ENCODE measurements at places on chromosomes 7 and 10.

DNA sequence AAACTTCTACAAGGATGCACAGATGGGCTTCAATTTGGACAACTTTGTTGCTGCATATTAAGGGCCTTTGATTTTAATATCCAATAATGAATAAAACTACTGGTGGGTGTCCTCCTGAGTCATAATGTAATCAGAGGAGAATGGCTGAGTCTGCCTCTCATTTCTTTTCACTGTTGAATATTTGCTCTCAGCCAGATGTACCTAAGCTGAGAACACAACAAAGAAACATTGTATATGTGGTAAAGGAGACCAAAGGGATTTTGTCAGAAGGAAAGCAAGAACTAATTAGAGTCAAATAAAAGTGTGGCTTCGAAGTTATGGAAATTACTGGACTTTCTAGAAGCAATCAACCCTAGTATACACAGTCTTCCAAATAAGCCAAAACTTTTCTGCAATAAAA lies 131.0 kb upstream of the BET1 start:
- no peak for DNase-seq

DNA sequence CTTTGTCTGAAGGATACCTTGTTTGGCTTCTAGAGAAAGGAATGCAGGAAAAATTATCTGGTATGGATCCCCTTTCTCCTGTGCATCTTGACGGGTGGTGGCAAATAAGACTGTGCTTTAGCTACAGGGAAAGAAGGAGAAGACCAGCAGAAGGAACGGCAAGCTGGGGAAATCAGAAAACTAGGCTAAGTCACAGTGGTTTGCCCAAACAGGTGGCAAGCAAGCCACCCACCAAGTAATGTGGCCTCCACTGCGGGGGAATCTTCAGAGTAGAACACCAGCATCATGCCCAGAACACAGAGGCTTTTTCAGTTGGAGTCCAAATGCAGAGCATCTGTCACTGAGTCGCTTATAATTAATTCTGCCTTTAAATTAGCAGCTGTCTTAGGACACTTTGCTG lies 282.8 kb downstream of the PHF14 start:
- DNase-seq: no peak

DNA sequence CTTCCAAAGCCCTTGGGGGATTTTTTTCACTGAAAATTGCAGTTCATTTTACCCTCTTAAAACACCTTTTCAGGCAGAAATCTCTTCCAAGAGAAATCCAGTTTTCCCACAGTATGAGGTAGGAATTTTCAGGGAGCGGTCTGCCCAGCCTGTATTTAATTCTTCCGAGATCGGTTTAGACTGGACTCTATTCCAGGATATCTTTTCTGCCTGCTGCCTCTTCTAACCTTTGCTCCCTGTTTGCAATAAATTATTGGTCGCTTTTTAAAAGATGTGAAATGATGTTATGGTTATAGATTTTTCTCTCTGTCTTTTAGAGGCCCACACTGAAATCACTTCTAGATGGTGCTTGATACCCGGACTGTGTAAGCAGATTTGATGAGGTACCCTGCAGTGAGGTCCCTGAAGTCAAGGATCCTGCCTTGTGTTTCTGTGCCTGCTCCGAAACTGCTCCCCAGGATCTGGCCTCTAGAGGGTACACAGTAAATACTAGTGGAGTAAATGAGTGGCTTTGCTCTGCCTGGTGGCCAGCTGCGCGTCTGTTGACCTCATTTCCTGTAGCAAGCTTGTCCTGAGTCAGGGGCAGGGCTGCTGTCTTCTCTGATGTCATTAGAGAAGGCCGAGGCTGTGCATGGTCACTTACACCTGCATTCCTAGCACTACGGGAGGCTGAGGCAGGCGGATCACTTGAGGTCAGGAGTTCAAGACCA lies 191.6 kb downstream of the FANK1 start:
- DNase-seq: no peak

DNA sequence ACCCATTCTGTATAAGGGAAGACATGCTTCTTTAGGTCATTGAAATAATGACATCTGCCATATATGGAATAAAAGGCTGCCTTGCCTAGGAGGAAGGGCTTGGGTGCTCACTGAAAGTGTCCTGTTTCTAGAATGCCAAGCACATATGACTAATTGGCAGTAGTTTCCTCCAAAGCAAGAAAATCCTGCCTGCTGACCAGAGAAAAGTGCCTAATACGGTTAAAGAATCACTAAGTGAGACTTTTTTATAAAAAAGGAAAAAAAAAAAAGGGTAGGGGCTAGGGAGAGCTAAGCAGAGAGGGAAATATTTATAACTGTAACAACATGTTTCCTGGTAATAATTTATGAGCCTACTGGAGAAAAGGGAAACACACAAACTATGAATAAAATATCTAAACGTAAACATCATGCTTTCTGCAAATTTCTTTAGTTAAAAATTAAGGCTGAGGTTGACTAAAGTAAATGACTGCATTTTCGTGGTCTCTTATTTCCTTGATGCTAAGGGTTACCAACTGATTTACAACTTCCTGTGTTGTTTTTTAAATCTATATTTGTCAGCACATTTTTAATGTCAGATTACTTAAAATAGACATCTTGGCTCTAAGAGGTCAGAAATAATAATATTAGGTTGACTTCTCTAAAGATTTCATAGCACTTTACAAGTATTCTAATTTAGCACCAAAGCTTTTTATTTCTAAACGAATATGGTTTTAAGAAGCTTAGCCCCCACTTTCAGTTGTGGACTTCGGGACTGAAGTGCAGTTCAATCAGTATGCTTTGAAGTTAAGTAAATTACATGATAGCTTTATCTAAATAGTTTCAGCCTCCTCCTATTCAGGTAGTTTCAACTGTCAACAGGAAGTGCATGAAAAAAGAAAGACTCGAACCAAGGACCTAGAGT lies 89.6 kb downstream of the CABCOCO1 start:
- DNase-seq: peak; percentile 68

DNA sequence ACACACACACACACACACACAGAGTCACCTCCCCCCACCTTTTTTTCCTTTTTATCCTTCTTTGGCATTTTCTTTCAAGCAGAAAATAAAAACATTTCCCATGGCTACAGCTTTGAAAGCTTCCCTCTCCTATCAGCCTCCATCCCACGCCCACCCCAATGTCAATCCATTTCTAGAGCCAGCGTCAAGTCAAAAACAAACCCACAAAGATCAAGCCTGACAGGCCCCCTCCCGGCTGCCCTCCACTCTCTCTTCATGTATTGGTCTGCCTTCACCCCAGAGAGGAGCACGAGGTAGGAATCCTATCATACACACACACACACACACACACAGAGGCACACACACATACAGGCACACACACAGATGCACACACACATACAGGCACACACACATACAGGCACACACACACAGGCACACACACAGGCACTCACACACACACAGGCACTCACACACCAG lies 8.0 kb upstream of the TNRC18 start:
- DNase-seq: no peak

GRCh38 chr7:81672872-81673271 lies 97.0 kb downstream of the HGF start:
- no peak for DNase-seq

- DNase-seq: no peak
These were observed 13.3 kb upstream of the ZNF273 start for GRCh38 chr7:64889686-64890162.

DNA sequence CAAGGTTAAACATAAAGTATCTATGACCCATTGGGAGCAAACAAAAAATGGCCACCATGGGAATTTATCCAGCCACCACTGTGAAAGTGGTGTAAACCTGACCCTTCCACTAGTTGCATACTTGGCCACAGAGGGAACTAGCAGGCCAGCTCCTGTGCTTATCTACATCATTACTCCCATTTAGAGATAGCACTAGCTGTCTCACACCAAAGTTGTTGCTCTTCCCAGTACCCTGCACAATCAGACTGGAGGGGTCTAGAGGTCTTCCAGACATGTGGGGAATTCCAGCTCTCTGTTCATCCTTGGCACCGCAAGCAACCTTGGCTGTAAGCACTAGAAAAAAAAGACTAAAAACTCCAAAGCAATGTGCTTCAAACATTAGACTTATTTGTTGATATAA lies 113.9 kb downstream of the IPMK start:
- DNase-seq: no peak

- no peak for DNase-seq
These were observed 364.0 kb downstream of the REEP3 start for GRCh38 chr10:63885156-63885555.

DNA sequence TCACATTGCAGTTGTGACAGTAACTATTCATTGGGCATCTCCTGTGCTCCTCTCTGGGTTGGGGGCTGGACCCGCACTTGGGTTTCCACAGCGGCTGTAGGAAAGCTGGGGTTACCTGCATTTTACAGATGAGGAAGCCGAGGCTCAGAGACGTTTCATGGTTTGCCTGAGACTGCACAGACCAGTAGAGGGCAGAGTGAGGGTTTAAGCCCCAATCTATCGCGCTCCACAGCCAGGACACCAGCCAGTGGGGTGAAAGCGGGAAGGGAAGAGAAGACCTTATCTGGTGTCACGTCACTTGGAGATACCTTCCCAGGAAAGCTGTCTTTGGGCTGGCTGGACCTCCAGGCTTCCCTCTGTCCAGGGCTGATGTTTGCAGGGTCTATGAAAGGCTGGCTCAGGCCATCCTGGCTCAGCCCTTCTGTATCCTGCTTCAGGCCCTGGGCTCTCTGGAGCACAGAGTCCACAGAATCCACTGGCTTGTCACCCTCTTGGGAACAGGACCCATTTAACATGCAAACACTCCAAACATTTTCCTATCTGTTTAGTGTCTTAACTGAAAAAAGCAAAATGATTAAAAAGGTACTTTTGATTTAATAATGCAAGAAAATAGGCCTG lies 167.7 kb downstream of the EMX2 start:
- DNase-seq: no peak

DNA sequence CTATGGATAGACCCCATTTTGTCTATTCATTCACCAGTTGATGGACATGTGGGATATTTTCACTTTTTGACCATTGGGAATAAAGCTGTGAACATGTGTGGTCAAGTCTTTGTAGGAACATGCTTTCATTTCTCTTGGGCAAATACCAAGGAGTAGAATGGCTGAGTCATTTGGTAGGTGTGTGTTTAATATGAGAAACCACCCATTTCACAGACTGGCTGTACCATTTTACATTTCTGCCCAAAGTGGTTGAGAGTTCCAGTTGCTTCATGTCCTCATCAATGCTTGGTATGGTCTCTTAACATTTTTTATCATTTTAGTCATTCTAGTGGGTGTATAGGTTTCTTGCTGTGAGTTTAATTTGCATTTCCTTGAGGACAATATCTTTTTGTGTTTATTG lies 124.9 kb upstream of the RHEB start:
- peak; percentile 11 for DNase-seq

DNA sequence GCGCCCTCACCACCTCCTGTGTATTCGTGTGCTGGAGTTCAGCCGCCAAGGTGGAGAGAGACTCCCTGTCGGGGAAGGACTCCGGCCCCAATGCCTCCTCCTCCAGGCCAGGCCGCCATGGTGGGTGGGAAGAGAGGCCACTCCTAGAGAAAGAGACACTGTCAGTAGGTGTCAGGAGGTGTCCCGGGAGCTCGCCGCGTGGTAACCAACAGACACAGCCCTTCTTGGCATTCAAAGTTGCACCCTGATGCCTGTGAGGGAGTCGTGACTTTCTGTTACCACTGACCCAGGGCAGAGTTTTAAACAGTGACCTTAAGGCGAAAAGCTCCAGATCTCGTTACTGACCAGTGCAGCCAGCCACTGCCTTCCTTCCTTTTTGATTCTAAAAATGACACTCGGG lies 155.2 kb downstream of the CUX1 start:
- no peak for DNase-seq

GRCh38 chr7:22725585-22725984 lies 1.4 kb upstream of the IL6 start:
- no peak for DNase-seq

DNA sequence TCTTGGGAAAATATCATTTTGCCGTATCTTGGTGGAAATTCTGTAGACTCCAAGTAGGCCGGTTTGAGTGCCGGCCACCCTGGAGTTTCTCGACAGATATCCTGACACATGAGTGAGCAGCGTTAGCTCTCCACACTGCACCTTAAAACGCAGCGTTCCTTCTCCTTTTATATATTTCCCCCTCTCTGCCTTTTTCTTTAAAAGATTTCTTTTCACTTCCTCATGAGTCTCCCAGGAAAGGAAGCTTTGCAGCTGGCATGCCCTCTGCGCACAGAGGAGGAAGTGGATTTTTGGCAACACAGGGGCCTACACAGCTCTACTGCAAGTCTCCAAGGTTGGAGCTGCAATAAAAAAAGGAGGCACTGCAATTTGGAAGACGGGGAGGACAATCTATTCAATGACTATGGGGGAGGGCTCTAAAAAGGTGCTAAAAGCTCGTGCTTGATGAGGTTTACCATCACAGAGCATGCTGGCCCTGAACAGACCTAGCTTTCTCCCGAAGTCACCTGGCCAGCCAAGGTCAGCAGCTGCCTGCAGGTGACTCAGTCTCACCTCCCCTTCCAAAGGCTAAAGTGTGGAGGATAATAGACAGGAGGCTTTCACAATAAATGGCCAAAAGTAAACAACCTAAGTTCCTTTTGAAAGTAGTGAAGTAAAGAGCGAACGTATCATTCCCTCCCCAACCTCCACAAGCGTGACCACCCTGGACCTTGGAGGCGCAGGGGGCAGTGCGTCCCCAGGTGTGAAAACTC lies 252.8 kb downstream of the ZMYND11 start:
- no peak for DNase-seq

DNA sequence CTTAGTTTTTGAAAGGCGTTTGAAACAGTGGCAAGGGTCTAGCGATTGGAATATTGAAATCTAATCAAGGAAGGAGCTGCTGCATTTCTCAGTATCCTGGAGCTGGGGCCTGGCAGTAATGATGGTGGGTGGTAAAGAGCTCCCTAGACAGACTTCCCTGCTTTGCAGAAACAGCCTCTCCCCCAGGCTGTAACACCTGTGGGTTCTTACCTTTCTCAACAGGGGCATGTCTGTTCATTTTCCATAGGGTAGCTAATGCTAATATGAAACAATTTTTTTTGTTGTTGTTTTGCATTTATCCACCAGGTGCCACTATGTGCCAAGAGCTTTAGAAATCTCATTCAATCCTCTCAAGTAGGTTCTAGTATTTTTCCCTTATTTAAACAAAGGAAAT lies 345.5 kb downstream of the REEP3 start:
- DNase-seq: peak; percentile 41
